ENCODE measurements at places on chromosomes 4 and X.

GRCh38 chr4:105709081-105709450 lies 482 bp downstream of the GSTCD start:
- DNase-seq = peak; percentile 57

DNA sequence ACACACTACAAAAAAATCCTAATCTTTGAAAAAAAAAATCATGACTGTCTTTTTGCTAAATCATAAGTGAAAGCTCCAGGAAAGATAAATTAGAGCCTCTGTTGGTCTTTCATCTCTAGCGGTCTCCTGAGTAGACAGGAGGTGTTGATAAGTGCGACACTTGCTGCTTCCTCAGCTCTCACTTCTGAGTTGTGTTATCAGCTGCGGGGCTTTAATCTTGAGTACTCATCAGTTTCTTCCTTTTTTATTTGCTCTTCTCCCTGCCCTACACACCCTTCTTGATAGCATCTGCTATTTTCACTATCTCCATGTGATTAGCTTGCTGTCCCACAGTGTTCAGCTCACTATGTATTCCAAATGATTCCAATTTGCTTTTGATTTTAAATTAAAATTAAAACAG lies 1449.2 kb downstream of the C4orf33 start:
- no peak for DNase-seq

DNA sequence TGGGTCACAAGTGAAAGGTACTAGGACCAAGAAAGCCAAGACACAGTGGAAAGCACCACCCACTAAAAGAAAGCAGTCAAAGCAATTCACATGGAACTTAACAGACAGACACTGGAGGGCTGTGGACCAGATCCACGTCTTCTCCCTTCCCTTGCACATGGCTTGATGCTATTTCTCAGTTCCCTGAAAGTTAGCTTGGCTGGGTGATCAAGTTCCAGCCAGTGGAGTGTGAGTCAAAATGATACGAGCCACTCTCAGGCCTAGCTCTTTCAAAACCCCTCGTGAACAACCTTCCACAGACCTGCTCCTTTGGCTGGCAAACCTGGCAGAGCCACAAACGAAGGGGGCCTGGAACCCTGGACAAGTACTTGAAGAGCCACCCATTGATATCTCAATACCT lies 52.0 kb downstream of the RELL1 start:
- DNase-seq = no peak

- no peak for DNase-seq
These were observed 404.6 kb upstream of the FAT1 start for GRCh38 chr4:187128222-187128621.

DNA sequence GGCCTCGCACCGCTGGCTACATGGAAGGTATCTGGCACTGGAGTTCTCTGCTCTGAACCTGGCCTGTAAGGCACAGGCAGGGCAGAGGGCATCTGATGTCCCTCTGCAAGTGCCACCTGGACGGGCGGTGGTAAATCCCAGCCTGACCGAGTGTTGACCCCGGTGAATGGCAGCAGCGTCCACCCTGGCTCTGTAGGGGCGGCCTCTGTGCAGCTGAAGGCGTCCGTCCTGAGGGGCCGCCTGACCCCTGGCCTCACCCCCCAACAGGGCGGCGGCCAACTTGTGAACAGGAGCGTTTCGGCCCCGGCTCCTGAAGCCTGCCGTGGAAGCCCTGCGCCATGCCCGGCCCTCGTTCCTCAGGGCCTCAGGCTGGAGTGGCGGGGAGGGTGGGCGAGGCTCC lies 51.4 kb downstream of the CPZ start:
- DNase-seq = no peak

GRCh38 chrX:29542152-29542551 lies 673.2 kb upstream of the MAGEB2 start:
- no peak for DNase-seq

- no peak for DNase-seq
These were observed 25.5 kb downstream of the HMX1 start for GRCh38 chr4:8846046-8846720.

DNA sequence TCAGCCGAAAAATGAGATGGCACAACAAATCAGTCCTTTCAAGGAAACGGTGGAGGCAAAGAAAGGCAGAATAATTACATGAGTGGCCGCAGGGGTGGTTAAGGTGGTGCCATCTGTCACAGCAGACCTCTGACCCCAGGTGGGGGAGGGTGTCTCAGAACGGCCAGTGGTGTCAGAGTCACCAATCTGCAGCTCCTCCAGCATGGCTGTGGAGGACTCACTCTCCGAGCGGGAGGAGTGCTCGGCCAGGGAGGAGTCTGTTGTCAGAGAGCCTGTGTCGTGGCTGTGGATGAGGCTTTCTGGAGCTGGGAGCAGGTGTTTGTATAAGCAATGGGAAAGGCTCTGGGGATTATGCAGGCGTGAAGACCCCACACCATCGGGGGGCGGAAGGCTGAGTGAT lies 130.3 kb upstream of the PDLIM3 start:
- DNase-seq = no peak

DNA sequence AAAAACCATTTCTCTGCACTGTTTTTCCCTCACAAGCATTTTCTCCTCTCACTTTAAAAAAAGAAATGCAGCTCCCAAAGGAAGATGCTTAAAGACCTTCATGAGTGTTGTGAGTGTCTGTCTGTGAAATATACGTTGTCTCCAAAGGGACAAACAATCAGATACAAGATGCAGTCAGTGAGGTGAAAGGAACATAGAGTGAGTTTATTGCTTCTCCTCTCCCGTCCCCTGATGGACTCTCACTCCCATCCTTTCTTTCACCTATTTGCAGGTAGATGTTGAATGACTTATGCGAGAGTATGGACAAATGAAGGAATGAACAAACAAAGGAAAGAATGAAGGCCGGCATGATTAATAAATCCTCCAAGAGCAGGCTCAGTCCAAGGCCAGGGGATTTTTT lies 561.2 kb upstream of the DIPK2B start:
- no peak for DNase-seq

- no peak for DNase-seq
These were observed 16.6 kb downstream of the SAT1 start for GRCh38 chrX:23799469-23800065.

DNA sequence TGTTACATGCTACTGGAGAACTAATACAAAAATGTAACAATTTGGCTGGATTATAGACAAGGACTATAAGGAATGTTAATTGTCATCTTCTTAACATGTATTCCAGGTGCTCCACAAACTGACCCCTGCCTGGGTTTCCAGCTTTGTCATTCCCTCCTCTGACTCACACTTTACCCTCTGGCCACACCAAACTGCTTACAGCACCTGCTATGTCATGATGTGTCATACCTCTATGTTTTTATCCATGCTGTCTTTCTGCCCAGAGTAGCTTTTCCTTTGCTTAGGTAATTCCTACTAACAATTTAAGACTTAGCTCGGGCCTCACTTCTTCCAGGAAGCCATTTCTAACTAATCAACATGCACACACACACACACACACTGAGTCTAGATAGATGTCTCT lies 14.0 kb upstream of the SHROOM4 start:
- no peak for DNase-seq

DNA sequence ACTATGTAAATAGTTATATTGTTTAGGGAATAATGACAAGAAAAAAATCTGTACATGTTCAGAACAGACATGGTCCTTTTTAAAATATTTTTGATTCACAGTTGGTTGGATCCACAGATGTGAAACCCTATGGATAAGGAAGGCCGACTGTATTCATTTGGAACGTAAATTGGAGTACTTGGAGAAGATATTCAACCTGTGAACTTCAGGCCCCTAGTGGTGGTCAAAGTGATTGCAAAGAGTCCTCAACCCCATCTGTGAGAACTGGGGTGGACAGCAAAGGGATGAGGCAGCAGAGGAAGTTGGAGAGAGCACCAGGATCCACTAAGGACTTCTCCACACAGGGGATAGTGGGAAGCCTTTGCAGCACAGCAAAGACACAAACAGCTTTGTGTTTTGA lies 6.2 kb upstream of the CXCL13 start:
- peak; percentile 35 for DNase-seq

DNA sequence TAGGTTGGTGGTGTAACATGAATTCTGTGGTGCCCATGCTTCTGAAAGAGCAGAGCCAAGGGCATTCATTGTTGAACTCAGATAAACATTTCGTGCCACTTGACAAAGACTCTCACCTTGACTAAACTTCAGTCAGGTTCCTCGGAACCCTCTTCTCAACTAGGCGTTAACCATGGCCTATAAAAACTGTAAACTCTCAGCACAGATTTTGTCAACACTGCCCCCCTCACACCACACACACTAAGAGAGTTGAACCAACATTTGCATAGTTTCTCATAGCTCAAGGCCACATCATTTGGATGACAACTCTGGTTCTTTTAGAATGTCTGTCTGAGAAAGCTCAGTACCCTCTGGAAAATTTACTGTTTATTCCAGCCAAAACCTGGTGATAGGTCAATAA lies 28.1 kb downstream of the CASP6 start:
- DNase-seq = no peak

DNA sequence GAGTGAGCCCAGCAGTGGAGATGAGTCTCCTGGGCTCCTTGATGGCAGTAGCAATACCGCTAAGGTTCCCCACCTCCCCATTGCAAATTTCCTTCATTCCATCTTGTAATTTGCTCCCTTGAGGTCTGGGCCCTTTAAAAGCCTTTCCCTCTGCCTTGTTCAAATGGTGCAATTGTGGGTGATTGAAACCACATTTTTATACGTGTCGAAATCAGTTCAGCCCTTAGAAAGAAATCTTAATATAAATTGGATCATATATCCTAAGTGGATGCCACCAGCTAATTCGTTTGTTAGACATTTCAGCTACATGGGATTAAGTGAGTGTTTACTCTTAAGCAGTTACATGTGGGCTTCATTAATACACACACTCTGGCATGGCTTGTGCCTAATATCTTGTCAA lies 68.6 kb downstream of the NHS start:
- no peak for DNase-seq

DNA sequence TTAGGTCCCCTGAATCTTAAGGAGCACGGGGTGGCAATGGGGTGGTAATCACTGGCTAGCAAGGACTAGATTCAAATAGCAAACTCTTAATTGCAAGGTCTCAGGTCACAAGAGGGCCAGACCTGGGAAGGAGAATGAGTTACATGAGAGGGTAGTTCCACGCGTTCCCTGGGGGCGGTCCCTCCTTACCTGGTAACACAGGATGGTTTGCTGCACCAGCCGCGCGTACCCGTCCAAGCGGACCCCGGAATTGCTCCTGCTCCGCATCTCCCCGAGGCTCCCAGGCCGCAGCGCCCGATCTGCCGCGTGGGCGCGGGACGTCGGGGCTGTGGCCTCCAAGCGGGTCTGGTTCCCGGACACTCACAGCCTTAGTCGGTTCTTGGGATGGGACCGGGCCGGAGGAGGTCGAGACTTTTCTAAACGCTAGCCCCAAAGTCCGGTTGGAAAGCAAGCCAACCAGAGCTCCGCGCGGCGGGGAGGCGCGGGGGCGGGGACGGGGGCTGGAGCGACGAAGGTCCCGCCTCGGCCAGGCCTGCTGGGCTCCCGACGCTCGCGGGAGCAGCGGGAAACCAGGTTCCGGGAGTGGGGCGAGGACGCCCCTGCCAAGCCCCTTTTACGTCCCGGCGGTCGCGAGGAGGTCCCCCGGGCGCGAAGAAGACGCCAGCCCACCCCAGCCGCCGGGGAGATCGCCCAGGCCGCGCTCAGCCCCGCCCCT lies at the start of gene PHKA2:
PHKA2 (minus strand) TSS at position 449 of the 715 bp plus-strand sequence; CDS start at position 267, 182 bp downstream.
- DNase-seq = no peak

- peak; percentile 9 for DNase-seq
These were observed 116.0 kb downstream of the SOWAHB start for GRCh38 chr4:76781698-76782595.

DNA sequence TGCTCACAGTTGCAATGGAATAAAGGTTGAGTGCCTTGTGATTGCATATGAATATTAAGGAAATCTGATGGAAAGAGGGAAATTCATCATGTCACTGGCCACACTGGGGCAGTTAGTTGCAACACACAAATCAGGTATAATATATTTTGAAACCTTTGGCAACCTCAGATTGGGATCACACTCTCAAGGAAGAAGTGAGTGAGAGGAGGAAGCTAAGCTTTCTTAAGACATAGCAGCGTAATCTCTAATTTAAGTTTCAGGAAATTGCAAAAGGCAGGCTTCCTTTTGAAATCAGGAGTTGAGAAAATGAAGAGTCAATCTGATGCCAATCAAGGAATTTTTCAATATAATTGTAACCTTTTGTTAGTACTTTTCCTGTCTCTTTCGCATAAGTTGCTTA lies 12.3 kb upstream of the CLTRN start:
- DNase-seq = peak; percentile 31

DNA sequence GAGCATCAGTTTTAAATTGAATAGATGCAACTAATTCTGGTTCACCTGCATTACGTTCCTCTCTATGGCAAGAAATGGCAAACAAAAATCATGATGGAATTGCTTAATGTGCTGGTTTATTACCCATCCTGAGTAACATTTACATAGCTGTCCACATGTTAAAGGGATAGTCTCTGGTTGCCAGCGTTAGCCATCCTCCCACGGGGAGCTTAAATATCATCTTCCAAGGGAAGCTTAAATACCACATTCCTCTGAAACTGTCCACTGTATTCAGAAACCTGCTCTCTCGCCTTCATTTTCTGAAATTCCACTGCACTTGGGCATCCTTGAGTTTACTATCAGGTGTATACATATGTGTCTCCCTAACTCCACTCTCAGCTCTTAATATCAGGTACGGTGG lies 586.6 kb downstream of the TLL1 start:
- no peak for DNase-seq

DNA sequence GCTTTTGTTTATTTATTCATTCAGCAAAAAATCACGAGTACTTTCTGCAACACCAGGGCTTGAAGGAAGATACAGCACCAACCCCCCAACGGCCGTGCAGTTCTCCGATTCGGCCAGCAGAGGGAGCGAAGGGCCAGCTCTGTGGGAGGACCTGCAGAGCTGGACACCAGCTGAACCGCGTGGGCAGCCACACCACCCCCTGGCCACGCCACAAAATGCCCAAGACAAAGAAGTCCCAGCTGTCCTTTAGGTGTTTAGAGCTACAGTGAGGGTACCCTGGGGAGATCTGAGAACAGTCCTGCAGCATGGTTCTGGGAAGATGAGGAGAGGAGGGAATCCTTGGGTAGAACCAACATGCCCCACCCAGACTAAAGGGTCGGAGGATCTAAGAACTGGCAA lies 83.1 kb downstream of the RELL1 start:
- peak; percentile 85 for DNase-seq

GRCh38 chr4:6892190-6892908 lies 17.3 kb upstream of the TBC1D14 start:
- DNase-seq = peak; percentile 97

DNA sequence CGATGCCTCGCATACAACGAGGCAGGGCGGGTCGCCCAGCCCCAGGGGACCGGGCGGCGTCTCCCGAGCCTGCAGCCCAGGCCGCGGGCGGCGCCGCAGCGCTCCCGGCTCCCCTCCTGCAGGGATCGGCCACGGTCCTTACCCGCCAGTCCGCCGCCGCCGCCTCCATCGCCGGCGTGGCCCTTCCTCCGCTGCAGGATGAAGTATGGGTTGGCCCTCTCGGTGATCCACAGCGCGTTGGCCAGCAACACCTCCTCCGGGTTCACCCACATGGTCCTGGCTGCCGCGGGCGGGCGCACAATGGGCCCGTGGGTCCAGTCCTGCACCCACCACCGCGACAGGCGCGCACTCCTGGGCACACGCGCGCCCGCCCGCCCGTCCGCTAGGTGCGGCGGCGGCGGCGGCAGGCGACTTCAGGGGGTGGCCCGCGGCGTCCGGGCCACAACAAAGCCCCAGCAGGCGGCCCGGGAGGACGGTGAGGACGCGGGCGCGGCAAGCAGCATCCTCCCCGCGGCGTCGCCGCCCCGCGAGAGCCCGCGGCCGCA lies 339 bp downstream of the TBC1D9 start:
- DNase-seq = no peak

All from NB4 (cell line).